Left hindlimb (tissue), 1 donor: ENCODE measurements at places on chromosomes 2 and 18.

DNA sequence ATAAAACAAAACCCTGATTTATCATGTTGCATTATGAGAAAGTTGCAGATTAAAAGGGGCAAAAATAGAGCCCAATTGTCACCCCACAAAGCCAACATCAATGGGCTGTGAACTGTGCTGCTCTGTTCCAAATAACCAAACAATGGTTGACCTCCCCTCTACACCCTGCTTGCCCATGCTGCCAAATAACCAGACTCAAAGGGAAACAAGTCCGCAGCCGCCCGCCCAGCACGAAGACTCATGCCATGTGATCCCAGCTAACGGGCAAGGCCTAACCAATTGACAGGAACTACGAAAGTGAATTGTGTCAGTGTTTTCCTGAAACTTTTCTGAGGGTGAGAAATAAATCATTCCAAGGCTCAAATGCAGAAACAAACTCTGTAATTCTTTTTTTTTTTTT, 97.9 kb upstream of the RIOK3 start:
- DNase-seq = no peak

- no peak for DNase-seq
Measured at GRCh38 chr2:105912081-105912480, 167.4 kb downstream of the NCK2 start.

DNA sequence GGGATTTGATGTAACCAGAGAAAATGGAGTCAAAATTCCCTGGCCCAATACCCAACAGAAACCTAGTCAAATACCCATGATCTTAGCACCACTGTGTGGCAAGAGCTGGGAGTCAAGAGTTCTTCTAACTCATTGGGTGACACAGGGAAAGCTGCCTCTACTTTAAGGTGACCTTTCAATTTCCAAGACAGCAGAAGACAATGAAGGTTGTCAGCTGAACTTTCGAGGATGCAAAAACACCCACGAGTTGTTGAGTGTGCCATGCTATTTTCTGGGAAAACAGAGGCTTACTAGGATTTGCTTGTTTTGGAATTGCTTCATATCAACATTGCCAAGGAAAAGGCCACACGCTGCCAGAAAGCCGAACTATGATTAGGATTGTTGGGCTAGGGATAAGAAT, 61.6 kb upstream of the CYRIA start:
- no peak for DNase-seq

- DNase-seq = no peak
Measured at GRCh38 chr2:175175320-175175719, 6.2 kb downstream of the ATP5MC3 start.

DNA sequence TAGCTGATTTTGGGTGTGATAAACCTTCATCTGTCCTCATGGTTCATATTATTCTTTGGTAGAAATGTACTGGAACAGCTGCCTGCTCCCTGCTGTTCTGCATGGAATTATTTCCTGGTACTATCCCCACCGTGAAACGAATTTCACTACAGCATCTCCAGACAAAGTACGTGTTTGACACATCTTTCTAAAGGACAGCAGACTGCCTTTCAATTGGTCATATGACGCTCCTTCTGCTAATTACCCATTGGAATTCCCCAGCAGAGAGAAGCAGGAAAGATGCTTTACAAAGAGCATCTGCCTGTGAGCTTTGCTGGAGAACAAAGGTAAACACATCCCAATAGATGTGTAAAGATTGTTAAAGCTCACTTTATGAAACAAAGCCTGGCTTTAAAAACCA, 4.4 kb upstream of the RFX8 start:
- no peak for DNase-seq

- no peak for DNase-seq
Measured at GRCh38 chr2:28362991-28363521, 29.6 kb upstream of the FOSL2 start.

DNA sequence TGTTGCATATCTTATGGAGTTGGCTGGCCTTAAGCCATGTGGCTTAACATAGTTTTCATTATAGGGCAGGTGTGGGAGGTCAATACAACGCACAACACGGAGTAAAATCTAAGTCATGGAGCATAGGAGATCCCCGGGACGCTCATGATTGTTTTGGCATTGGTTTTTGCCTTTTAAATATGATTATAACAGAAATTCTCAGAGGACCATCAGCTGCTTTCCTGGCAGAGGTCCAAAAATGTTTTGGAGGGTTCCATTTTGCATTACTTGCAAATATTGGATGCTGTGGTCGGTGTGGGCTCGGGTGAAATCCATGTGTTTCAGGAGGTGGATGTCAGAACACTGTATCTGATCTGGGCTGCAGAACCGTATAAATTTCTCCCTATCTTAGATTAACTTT, 3.4 kb downstream of the NCOA1 start:
- DNase-seq = no peak

GRCh38 chr2:215238485-215239098, 73.3 kb upstream of the ATIC start:
- DNase-seq = no peak

DNA sequence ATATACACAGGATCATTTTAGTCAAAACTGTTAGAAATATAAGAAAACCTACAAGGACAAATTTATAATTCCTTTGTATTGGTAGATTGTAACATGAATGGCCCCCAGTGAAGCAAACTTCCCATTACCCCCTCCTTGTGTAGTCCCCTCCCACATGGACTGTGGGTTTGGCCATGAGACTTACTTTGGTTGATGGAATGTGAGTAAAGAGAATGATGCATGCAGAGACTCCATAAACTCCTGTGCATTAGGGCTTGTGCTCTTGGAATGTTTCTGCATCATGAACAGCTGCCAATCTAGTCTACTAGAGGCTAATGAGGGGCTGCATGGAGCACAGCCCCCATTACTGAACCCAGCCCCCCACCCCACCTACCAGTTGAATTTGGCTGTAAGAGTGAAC, 8.3 kb upstream of the TGFA start:
- no peak for DNase-seq

GRCh38 chr2:217890445-217890844, 112.3 kb downstream of the TNS1 start:
- no peak for DNase-seq

- DNase-seq = peak; percentile 56
Measured at GRCh38 chr2:71101656-71102055, 28.4 kb downstream of the MCEE start.

- DNase-seq = no peak
Measured at GRCh38 chr2:219792446-219792845, 165.0 kb downstream of the SLC4A3 start.

DNA sequence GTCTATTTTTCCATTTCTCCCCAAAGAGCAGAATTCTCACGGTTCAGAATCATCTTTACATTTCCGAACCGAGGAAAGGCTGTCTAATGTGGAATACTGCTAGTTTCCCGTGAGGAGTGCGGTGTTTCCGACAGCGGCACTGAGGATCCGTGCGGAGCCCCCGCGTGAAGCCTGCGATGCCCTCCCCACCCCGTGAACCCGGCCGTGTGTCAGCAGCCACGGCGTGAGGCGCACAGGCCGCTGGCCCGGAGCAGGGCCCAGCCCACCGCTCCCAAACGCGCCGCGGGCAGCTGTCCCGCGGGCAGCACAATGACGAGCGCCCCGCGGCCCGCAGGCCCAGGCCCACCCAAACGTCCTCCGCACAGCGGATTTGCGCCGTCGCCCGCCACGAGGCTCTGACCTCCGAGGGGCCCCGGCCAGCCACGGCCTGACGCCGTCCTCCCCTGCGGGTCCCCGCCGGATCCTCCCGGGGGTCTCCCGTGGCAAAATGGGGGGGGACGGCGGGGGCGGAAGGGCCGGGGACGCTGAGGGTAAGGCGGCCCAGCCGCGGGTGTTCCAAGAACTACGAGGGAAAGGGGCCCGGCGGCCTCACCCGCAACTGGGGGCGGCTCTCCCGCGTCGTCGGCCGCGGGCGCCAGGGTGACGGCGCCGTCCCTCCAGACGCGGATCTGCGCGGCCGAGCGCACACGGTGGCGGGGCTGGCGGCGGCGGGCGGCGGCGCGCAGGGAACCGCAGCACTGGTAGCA, 796 bp downstream of the SPIRE1 start:
- peak; percentile 59 for DNase-seq

- no peak for DNase-seq
Measured at GRCh38 chr18:35132021-35132902, 91.0 kb downstream of the MAPRE2 start.

GRCh38 chr2:1907291-1907690, 163.0 kb upstream of the PXDN start:
- DNase-seq = no peak

DNA sequence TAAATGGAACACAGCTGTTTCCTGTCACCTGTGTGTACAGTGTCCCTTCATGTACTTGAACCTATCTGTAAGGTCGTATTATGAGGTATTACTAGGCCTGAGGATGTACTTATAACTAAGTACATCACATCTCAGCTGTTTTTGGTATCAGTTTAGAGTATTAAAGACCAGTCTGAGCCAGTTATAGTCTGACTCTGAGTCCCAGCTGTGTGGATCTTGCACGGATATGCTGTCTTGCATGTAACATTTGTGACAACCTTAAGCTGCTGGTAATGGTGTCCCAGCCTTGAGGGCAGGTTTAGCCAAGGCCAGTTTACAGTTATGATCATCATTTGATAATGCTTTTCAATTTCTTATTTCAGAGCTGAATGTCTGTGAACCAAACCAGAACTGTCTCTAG, 496.3 kb downstream of the SLC4A3 start:
- DNase-seq = no peak

- DNase-seq = no peak
Measured at GRCh38 chr2:53437371-53437770, 330.2 kb upstream of the CHAC2 start.

DNA sequence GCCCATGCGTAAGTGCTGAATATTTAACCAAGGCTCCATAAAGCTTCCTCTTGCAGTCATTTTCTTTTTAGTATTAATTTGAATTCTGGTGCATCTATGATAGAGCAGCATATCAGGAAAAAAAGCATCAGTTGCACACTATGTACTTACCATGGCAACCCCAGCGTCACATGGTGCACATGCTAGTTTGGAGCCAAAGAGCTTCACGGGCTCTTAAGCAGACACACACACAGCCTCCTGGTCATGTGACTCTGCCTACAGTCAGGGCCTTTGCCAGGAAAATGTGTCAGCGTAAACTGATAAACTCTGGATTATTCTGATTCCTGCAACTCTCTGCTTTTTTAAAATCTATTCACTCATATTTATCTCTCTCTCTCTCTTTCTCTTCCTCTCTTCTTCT, 30.2 kb downstream of the NYAP2 start:
- DNase-seq = peak; percentile 38
